Stimulated activated CD8-positive, alpha-beta memory T cell treated with anti-CD3 and anti-CD28 coated beads, Interleukin-4, amount 100 ng/mL, for 1 hour (primary cell): ENCODE measurements at places on chromosomes 11 and 22.

- DNase-seq = no peak
Measured at GRCh38 chr22:35752863-35753189, 35.2 kb downstream of the APOL5 start.

GRCh38 chr11:63872800-63873197 lies 33.9 kb downstream of the MARK2 start:
- no peak for DNase-seq

GRCh38 chr11:74694136-74694930 lies 36.9 kb downstream of the CHRDL2 start:
- no peak for DNase-seq

DNA sequence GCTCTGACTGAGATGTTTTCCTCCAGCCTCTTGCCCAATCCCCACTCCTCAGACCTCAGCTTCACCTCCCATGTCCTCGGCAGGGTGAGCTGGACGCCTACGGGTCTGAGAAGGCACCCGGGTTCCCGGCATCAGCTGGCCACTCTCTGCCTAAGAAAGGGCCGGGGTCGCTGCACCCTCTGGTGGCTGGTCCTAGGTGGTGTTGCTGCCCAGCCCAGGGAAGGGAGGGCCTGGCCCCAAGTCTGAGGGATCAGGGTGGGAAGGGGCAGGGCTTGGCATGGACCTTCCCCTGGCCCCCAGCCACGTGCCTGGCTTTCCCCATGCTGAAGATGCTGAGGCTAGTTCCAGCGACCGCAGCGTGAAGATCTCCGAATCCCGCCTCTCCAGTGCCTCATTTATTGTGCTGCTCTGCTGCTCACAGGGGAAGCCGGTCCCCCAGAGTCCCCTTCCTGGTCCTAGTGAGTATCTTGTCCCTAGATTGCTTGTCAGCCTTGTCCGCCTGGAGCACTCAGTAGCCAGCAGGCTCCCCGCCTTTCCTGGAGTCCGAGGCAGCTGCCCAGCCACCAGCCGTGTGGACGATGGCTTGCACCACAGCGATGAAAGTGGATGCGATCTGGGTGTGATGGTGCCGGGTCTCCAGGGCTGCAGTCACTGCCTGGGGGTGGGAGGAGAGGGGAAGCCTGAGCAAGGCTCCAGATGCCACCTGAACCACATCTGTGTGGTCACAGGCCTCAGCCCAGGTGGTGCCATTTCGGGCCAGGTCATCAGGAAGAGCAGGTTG lies 2.9 kb upstream of the GGT5 start:
- DNase-seq = no peak

DNA sequence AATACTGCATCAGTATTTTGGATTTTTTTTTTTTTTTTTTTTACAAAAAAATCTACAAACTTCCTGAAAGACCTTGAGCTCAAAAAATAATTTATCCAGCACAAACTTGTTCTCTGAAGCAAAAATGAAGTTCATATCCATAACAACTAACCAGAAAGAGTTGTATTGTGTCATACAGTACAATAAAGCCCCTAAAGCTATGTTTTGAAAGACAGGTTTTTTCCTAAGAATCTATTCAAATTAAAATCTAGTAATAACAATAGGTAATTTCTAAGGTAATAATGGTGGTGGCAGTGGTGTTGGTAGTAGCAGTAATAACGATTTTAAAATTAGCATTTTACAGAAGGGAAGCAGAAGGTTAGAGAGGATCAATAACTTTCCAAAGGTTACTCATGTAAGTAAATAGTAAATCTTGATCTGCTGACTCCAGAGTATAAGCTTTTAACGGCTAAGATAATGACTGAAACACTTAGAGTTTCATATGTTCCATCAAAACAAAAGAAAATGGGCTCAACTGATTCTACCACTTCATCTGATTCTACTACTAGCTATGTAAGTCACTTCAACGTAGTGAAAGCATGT lies 53.3 kb upstream of the GAB2 start:
- no peak for DNase-seq

GRCh38 chr22:42967005-42967404 lies 47.9 kb downstream of the PACSIN2 start:
- DNase-seq = no peak

GRCh38 chr11:22193348-22194051 lies 615 bp downstream of the ANO5 start:
- DNase-seq = no peak

GRCh38 chr11:60165538-60165937 lies 17.3 kb downstream of the MS4A6A start:
- DNase-seq = no peak

DNA sequence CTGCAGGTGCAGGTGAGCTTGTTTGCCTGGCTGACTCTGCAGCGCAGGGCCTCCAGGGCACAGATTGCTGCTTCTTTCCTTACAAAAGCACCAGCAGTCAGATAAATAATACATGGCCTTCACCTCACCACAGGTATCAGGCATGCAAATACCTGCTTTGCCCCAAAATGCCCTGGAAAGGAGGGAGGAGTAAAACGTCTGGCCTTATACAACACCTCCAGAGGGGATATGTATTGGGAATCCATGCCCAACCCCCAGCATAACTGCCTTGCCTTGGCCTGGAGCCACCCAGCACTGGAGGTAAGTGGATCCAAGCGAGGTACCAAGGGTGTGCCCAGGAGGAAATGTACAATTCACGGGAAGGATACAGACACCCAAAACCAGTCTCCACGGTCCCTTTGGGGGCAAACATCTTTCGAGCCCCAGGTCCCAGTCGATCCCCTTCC lies 860 bp downstream of the TMEM184B start:
- no peak for DNase-seq

GRCh38 chr11:11245453-11245852 lies 107.6 kb downstream of the CSNK2A3 start:
- DNase-seq = no peak
